ENCODE measurements at places on chromosomes 6 and 20.

- no peak for DNase-seq
Measured at GRCh38 chr20:62993856-62994494, 12.8 kb downstream of the BHLHE23 start.

- no peak for DNase-seq
Measured at GRCh38 chr6:148250975-148251685, 91.5 kb upstream of the SASH1 start.

DNA sequence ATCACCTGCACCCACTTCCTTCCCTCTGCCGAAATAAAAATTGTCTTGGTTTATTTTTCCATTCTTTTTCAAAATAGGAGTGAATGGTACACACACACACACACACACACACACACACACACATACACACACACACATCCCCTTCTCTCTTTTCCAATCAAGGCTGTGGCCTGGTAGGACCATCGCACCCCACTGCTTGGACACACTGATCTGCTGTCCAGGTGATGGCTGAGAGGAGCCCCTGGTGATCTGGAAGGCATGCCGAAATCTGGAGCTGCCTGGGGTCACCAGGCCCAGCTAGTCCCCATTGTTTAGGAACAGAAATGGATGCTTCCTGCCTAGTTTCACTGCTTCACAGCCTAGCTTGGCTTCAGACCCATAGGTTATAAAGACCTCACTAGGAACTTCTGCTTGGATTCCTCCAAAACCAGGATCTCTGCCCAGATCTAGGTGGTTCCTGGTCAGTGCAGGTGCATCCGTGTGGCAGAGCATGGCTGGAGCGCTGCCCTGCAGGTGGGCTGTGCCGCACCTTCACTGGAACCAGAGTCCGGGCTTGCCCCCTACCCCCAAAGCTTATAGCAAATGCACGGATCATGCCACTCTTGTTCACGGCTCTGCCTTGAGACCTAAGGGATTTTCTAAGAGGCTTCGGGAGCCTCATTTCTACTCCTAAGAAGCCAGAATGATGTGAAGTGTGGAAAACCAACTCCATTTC lies 42.9 kb upstream of the DACT2 start:
- DNase-seq: no peak

DNA sequence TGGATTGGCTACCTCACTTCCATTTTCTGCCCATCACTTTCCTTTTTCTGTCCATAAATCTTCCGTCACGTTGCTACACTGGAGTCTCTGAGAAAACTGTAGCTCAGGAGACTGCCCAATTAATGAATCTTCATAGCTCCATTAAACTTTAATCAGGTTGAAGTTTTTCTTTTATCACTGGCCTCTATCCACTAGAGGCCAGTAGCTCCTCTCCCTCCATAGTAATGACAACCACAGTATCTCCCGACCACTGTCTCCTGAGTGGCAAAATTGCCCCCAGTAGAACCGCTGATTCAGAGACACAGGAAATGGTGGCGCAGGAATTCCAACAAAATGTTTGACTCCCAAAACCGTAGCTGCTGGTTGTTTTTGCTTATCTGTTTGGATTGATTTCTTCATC lies 18.4 kb upstream of the DOK5 start:
- no peak for DNase-seq

DNA sequence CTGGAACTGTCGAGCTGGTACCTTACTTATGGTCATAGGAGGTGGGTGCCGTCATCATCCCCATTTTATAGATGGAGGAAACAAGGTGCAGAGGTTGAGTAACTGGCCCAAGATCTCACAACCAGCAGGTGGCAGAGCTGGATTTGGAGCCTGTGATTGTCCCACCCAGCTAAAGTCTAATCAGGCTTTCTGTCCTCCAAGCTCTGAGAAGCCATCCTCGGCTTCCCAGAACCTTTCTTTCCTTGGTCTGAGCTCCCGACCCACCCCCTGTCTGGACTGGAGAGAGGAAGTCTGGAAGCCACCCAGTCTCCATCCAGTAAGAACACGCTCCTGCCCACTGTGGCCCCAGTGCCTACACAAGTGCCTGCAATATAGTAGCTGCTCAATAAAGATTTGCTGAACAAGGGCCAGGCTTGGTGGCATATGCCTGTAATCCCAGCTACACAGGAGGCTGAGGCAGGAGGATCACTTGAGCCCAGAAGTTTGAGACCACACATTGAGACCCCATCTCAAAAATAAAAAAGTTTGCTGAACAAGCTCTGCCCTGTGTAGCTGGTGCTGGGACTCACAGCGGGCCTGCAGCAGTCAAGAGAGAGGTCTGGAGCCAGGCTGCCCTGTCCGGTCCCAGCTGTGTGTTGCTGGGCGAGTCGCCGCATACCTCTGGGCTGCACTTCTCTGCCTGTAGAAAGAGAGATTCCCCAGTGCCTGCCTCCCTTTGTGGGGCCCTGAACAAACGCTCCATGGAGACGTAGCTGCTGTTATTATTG lies 32.5 kb upstream of the DLGAP4 start:
- no peak for DNase-seq

DNA sequence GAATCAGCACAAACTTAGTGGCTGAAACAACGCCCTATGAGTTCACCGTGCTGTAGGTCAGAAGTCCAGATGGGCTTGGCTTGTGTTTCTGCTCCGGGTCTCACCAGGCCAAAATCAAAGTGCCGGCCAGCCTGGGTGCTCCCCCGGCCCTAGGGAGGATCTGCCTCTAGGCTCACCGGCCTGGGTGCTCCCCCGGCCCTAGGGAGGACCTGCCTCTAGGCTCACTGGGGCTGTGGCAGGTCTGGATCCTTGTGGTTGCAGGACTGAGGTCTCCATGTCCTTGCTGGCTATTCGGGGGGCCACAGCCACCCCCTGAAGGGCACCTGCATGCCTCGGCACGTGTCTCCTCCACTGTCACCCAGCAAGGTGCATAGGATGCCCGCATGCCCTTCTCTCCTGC lies 216.3 kb downstream of the TAF4 start:
- DNase-seq: no peak

GRCh38 chr6:53373638-53374037 lies 24.9 kb upstream of the ELOVL5 start:
- no peak for DNase-seq

- DNase-seq: no peak
Measured at GRCh38 chr6:123635144-123635543, 1.6 kb downstream of the TRDN start.

DNA sequence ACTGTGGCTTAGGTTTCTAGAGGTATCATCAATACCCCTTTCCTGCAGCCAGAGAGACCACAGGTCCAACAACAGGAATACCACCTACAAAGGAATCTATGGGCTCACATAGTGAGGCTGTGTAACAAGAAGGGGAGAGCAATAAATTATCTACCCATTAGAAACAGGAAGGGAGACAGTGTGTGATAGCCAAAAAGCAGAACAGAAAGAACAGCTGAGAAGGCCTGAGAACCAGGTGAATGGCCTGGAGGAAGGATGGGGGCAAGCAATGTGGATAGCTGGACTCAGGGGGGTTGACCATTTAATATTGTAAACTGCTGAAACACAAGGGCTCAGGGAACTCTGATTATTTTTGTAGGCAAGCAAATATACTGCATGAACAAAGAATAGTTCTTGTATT lies 628.2 kb downstream of the COL12A1 start:
- no peak for DNase-seq

GRCh38 chr6:143505537-143505936 lies 6.0 kb downstream of the FUCA2 start:
- no peak for DNase-seq

DNA sequence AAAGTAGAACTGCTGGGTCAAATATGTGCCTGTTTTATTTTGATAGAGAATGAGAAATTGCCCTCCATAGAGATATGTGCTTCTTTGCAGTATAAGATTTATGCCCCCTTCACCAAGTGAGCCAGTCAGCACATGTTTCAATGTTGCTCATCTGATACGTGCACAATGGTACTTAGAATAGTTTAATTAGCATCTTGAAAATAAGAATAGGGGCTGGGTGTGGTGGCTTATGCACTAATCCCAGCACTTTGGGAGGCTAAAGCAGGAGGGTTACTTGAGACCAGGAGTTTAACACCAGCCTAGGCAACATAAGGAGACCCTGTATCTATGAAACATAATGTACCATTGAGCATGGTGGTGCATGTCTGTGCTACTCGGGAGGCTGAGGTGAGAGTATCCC lies 20.3 kb upstream of the C20orf204 start:
- DNase-seq: no peak

DNA sequence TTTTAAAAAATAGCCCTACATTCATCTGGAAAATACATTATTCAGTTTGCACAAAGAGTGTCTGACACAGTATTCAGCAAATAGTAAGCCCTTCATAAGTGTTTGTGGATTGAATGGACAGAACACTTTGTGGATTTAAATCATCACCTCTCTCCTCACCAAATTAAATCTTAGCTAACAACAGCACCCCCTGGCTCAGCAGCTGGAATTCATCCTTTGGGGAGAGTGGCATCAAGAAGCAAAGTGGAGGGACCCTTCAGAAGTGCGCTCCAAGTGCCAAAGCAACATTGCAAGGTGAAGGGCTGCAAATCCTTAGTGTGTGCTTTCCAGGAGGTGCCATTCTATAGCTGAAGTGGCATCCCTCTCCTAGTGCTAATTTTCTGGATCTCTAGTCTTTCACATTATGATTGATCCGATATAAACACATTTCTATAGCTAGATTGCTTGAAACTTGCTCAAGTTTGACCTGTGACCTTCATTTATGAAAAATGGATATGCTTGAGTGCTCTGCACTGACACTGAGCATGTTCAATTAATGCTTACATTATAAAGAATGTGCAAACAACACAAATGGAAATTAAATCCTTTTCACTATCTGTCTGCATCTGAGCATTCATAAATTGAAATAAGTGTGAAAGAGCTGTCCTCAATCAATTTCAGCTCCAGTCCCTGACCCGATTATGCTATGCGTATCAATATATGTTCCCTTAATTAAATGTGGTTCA lies 891.7 kb downstream of the C6orf118 start:
- peak; percentile 27 for DNase-seq

DNA sequence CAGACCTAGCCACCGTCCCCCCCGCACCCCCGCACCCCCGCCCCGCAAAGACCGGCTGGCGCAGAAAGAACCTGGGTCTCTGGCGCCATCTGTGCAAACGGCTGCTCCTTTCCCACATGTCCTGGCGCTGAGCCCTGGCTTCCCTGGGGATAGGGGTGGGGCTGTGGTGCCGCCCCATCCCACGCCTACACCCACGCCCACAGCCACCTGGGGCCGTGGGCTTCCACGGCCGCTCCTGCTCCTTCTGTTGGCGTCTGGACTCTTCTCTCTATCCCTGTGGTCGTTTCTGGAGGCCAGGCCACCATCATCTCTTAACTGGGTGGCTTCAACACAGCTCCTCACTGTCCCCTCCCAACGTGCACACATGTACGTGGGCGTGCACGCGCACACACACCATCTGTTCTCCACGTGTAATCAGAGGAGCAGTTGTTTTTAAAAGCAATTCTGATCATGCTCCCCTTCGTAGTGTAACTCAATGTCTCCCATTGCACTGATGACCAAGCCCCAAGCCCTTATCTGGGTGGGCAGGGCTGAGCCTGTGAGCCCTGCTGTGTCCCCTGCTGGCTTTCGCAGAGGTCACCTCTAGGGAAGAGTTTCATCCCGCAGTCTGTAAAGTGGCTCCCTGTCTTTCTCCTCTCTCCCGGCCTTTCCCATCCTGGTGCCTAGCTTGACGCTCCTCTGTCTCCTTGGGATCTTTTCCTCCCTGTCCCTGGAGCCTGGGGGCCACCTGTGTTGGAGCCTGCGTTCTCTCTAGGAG lies 31.9 kb upstream of the FAM83D start:
- no peak for DNase-seq

DNA sequence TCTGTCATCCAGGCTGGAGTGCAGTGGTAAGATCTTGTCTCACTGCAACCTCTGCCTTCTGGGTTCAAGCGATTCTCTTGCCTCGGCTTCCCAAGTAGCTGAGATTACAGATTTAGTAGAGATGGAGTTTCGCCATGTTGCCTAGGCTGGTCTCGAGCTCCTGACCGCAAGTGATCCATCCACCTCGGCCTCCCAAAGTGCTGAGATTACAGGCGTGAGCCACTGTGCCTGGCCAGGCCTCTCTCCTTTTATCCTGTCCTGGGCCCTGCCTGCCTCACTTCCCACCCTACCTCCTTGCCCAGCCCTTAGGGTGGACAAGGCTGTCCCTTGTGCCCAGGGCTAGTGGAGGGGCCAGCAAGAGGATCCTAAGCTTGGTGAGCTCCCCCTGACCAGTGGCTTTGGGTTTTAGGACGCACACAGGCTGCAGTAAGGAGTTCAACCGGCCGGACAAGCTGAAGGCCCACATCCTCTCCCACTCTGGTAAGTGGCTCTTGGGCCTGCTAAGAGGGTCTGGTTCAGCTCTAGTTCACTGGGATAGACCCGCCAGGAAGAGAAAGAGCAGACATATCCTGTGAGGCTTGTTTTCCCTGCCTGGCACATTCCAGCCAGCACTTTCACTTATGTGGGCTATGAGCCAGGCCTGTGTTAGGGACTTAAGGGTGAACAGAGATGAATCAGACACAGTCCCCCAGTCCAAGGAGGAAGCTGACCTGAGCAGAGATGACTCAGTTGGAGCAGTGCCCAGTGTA lies 21.9 kb upstream of the CHMP4B start:
- DNase-seq: no peak

DNA sequence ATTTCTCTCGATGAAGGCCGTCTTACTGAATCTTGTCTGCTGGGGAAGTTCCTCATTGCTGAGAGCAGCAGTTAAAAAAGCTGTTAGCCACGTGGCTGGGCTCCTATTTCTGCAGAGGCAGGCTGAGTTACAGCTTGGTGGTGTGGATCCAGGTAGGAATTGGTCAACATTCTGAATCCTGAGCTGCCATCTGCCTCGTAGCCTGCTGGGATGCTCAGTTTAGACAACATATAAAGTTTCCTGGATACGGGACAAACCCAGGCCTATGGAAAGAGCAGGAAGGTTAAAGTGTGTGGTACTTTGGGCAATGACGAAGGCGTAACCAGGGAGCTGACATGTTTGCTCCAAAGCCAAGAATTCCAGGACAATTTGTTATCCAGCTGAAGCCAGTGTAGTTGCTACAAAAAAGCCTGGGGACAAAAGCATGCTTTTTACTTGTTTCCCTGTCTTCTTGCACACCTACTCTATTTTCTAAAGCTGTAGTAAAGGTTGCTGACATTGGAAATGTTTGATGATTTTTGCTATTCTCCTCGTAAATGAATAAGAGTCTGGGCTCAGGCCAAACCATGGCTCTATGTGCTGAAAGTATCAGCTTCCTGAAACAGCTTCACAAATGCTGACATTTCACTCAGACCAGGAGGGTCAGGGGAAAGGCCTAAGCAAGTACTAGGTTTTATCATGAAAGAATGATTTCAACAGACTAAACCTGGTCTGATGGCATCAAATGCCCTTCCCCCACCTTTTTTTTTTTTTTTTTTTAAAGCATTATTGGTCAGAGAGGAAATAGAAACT lies 12.4 kb upstream of the MYLK2 start:
- DNase-seq: no peak

All from NCI-H1092 treated with DMSO at 0.1 percent for 48 hours (cell line).